ENCODE measurements at places on chromosomes 5 and 9.

GRCh38 chr5:107578051-107578635, 92.6 kb downstream of the EFNA5 start:
- DNase-seq, result no peak

- no peak for DNase-seq
These were observed 6.0 kb downstream of the PUM3 start for GRCh38 chr9:2837915-2838314.

DNA sequence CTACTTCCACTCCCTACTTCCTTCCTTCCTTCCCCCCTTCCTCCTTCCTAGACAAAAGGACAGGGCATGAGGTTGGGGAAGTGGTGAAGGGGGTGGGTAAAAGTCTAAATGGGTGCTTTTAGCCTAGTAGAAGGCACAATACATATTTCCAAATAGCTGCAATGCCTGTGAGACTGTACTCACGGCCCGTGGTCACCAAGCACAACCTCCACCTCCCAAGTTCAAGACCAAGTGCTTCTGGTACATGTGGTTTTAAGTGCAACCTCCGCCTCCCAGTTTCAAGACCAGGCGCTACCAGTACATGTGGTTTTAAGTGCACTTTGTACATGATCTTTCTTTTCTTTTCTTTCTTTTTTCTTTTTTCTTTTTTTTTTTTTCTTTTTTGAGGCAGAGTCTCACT, 14.5 kb upstream of the NTNG2 start:
- no peak for DNase-seq

GRCh38 chr5:79200573-79201183, 35.3 kb upstream of the JMY start:
- peak; percentile 30 for DNase-seq

- peak; percentile 64 for DNase-seq
These were observed 92.6 kb downstream of the OR2K2 start for GRCh38 chr9:111237447-111237846.

DNA sequence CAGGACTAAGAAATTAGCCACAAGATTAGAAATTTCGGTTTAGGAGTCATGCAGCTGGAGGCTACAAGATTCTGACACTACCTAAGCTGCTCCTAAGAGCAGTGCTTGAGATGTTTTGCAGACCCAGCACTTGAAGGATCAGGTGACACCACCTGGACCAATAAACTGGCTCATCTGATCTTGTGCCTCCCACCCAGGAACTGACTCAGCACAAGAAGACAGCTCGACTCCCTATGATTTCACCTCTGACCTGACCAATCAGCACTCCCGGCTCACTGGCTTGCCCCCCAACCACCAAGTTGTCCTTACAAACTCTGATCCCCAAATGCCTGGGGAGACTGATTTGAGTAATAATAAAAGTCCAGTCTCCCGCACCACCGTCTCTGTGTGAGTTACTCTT, 170.4 kb downstream of the TTC39B start:
- peak; percentile 7 for DNase-seq

GRCh38 chr5:128772356-128772755, 192.9 kb upstream of the SLC27A6 start:
- DNase-seq, result no peak

DNA sequence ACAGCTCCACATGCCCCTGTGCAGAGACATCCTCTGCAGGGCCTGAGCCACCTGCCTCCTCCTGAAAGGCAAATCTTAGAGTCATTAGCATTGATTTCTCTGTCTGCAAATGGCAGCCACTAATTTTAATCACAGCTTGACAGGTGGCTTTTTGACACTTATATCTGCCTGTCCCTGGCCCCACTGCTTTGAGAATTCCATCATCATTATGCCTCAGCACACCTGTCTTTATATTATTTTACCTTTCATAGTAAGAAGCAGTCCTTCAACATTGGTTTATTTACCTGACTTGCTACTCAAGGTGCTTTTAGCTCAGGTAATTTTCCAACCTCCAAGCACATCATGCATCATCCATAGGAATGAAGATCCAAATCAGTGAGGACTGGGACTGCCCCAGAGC, 451.3 kb downstream of the MTRR start:
- no peak for DNase-seq
